ENCODE measurements at places on chromosomes 2 and 18.

GRCh38 chr18:45962461-45962860, 4.7 kb downstream of the EPG5 start:
- DNase-seq: peak; percentile 10

- no peak for DNase-seq
Observed at GRCh38 chr2:140472676-140473075, 1658.1 kb downstream of the LRP1B start.

DNA sequence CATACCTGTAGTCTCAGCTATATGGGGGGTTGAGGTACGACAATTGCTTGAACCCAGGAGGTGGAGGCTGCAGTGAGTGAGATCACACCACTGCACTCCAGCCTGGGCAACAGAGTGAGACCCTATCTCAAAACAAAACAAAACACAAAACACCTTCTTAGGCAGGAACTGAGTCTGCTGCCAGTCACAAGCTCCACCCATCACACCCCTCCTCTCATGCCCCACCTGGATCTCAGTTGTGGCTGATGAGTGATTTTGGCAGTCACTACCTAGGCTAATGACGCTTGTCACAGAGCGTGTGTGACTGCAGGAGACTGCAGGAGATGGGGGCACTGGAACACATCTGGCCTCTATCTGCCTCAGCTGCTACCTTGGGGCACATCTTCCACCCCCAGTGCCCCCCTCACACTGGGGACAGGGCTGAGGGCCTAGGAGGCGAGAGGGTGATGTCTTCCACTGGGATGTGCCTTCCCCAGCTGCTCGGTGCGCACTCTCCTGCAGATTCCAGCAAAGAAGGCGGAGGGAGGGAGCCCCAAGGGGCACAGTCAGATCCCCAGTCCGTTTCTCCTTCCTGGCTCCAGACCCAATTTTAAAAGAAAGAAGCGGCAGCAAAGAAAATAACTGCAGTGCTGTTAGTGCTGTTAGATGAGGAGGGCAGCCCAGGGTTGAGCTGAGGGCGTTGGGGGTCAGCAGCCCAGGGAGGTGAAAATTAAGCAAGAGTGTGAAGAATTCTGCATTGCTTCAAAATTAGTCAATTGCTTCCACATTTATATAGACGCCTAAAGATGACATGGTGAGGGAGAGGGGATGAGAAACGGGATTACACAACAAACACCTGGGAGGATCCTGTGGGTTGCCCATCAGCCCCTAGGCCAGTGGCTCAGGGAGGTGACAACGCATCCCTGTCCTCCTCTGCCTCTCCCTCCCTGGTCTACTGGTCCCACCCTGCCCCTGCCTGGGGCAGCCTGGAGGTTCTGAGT, 143.6 kb upstream of the HAAO start:
- DNase-seq: no peak

- no peak for DNase-seq
Observed at GRCh38 chr18:76571689-76572088, 76.6 kb upstream of the ZNF516 start.

GRCh38 chr2:43402452-43402937, 176.1 kb upstream of the ZFP36L2 start:
- DNase-seq: no peak

- no peak for DNase-seq
Observed at GRCh38 chr18:54717673-54718407, 110.4 kb upstream of the RAB27B start.

DNA sequence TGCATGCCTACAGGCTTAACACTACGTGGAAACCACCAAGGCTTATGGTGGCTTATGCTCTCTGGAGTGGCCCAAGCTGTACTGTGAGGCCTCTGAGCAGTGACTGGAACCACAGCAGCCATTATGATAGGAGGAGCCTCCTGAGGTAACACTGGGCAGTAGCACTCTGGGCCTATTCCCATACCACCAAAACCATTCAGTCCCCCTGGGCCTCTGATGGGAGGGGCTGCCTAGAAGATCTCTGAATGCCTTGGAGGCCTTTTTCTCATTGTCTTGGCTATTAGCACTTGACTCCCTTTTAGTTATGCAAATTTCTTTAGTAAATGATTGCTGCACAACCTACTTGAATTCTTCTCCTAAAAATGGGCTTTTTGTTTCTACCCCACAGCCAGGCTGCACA, 985.0 kb downstream of the DPP10 start:
- no peak for DNase-seq

GRCh38 chr2:231299267-231299666, 96.2 kb upstream of the B3GNT7 start:
- no peak for DNase-seq

DNA sequence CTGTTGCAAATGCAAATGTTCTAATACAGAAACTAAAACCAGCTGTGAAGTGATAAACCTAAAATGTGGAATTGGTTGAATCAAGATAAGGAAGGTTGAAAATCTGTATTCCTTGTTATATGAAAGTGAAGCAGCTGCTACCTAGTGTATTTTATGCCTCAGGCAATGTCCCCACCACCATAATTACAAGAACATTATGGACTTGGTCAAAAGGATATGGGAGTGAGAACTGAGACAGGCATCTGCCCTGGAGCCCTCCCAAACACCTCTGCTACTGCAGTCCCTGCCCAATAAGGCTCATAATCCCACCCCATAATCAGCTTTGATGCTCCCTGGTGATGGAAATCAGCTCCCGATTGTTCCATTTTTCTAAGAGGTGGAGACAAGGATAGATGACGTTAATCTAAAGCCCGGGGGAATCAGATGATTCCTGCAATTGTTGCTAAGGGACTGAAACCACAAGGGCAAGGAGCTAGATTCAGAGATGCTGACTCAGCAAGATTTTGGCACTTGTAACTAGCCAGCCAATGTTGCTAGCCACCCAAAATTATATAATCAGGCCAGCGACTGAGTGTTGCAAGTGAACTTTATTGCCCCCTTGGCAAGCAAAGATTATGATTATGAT, 69.5 kb downstream of the EVA1A start:
- no peak for DNase-seq

GRCh38 chr2:9099341-9099751, 95.9 kb upstream of the MBOAT2 start:
- DNase-seq: peak; percentile 28

DNA sequence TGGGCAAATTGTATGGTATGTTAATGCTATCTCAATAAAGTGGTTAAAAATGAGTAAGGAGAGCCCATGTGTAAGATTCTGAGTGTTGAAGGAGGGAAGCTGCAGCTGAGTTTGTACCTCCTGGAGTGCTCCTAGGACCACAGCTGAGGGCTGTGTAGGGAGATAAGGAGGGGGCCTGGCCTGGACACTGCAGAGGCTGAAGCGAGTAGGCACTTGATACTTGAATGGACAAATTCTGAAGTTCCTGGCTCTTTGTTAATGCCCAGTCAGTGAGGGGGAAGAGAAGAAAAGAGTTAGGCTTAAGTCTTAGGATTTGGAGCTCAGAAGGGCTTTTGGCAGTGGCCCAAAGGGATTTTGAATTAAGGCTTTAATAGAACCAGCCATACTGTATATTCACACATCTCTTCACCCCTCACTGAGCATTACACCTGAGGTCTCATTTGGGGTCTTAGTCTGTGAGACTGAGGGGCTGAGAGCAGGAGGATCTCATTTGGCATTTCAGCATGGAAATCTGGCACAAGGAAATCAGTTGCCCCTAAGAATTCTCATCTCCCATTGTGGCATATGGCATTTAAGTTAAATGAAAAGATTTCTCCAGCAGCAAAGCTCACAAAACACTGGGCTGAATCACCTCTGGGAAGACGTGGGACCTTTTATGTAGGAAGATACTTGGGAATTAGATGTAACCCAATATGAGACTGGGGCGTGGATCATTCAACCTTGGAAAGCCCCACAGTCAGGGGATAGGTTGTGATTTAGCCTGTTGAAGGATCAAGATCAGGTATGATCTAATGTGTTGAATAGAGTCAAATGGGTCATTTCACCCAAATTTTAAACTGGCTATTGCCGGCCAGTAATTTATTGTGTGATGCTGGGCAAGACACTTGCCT, 46.8 kb downstream of the LIPG start:
- no peak for DNase-seq

DNA sequence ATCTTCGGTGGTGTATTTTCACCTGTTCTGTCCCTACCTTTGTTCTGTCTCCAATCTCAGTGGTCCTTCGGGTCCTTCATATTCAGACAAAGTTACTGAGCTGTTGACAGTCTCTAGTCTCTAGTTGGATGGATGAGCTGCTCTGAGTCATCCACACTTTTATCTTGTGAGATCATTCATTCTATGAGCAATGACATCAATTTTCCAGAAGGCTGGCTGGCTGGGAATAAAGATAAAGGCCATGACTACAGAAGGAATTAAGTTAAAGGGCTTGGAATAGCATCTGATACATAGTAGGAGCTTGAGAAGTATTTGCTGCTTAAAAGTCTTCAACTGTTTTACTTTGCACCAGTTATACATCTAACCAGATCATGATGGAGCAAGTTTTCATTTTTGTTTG, 43.1 kb upstream of the SLC39A10 start:
- no peak for DNase-seq

- no peak for DNase-seq
Observed at GRCh38 chr2:143730155-143730952, 601.1 kb downstream of the ARHGAP15 start.

- no peak for DNase-seq
Observed at GRCh38 chr2:128589681-128590080, 271.0 kb upstream of the HS6ST1 start.

GRCh38 chr2:151792589-151792988, 35.6 kb downstream of the ARL5A start:
- no peak for DNase-seq

- peak; percentile 66 for DNase-seq
Observed at GRCh38 chr2:11129598-11130449, 25.4 kb upstream of the SLC66A3 start.

DNA sequence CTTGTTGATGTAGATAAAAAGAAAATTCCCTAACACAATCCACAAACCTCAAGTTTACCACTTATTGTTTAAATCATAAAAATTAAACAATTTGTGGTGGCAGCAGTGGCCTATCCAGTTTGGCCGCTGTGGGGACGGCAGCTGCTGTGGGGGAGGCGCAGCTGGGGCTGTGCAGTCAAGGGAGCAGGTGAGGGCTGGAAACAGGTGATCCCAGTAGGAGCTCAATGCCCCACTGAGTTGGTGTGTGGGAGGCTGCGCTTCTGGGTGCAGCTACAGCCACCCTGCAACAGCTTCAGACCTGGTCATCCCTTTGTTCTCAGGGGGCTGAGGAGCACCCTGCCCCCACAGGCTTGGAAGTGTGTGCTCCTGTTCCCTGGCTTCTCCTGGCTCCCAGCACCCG, 266.0 kb upstream of the FSIP2 start:
- no peak for DNase-seq

- DNase-seq: no peak
Observed at GRCh38 chr2:172549131-172549530, 6.8 kb upstream of the PDK1 start.

- no peak for DNase-seq
Observed at GRCh38 chr2:136284226-136285119, 166.5 kb upstream of the CXCR4 start.

GRCh38 chr2:41763141-41763540, 284.7 kb upstream of the PKDCC start:
- no peak for DNase-seq

DNA sequence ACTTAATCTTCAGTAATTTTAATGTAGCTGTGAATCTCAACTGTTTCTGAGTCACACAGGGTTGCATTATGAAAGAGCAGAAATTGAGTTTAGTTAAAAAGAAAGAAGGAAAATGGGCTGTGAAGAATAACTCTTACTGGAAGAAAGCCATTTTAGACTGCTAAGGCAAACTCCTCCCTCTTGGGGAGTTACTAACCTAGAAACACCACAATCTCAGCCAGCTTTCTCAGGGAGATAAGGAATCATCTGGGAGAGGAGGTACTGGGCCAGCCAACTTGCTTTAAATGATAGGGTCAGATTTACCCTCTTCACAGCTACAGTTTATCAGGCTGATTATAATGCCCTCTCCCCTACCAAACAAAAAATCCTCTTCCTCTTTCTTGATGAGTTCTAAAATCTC, 119.5 kb downstream of the CCDC148 start:
- no peak for DNase-seq

DNA sequence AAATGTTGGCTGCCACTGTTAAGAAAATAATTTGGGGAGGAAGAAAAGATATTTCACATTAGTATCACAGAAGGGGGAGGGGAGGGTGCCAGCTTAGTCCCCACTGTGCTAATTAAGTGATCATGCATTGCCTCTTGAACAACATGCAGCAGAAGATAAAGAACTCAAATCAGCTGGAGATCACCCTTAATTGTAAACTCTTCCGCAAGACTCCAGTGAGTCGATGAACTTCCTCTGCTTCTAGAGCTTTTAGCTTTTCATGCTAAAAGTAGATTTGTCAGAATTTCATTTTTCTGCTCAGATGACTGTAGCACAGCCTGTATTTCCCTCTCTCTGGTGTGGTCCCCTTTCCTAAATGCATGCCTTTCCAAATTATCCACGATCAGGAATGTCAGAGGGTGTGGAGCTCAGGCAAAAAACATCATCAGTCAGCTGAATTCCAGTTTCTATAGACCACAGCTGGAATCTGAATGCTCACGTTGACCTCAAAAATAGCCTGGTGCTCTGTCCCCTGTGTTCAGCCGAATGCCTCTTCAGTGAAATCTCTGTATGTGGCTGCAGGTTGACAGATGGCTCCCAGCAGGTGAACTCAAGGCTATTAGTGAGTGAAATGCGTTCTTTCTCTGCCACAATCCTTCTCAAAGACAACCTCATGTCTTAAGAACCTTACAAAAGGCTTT, 156.8 kb upstream of the UNC80 start:
- no peak for DNase-seq

DNA sequence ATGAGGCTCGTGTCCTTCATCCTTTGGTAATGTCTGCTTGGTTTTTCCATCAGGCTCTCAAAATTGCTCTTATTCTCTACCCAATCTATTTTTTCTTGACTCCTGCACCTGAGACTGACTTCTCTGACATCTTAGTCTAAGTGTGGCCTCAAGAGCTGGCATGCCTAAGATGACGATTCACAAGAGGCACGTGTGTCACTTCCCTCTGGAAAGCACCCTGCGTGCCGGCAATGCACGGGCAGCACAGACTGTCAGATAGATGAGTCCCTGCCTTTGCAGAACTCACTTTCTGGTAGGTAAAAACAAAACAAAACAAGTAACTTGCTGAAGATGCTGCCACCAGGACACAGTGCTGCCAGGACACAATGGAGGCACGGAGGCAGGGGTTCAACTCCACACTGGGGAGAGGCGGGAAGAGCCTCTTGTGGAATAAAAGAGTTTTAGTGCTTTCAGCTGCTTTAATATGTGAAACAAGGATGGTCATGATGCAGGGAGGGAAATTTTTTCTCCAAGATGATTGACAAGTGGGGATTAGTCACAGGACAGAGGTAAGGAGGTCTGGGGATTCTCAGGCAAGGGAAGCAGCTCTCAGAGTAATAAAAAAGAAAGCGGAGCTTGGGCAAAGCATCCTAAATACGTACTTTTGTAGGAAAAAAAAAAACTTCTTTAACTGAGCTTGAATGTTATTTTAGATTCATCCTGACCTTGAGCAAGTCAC, 27.3 kb downstream of the CYB5A start:
- no peak for DNase-seq

All from stimulated activated CD4-positive, alpha-beta T cell treated with anti-CD3 and anti-CD28 coated beads, Interleukin-12 subunit alpha, Interleukin-12 subunit beta, amount 100 ng/mL, for 48 hours (primary cell).